ENCODE measurements at places on chromosomes 1 and 21.

GRCh38 chr21:39867198-39867650 is at the start of gene PCP4:
Gene PCP4, plus strand, starts transcription at chr21:39867438. Its CDS starts 64 bp downstream, at chr21:39867502.
- no peak for DNase-seq

DNA sequence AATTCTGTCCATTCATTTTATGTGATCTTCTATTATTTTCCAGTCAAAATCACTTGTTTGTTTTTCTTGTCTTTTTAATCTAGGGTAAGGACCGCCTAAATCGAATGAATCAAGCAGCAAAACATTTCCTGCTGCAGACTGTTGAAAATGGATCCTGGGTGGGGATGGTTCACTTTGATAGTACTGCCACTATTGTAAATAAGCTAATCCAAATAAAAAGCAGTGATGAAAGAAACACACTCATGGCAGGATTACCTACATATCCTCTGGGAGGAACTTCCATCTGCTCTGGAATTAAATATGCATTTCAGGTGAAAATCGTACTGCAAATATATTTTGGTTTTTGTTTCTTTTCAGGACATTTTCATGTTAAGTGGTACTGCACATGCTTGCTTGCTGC is 20.5 kb downstream of the CLCA4 start:
- DNase-seq, result no peak

DNA sequence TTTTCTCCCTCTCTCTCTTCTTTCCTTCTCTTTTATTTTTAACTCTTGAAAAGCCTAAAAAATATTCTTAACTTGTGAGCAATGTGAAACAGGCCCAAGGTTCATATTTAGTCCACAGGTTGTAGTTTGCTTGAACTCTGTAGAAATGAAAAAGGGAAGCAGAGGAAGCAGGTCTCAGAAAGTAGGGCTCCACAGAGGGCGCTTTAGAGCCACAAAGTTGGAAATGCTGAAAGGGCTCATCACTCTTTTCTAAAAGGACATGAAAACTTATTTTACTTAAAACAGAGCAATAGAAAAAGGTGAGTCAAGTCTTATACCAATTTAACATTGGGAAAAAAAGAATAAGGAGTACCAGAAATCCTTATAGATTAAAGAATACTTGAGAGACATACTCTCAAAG is 247.0 kb downstream of the USP25 start:
- no peak for DNase-seq

- DNase-seq, result no peak
Measured at GRCh38 chr1:225446595-225446960, 18.7 kb upstream of the LBR start.

GRCh38 chr1:23644555-23644866 is 47.1 kb upstream of the RPL11 start:
- no peak for DNase-seq

DNA sequence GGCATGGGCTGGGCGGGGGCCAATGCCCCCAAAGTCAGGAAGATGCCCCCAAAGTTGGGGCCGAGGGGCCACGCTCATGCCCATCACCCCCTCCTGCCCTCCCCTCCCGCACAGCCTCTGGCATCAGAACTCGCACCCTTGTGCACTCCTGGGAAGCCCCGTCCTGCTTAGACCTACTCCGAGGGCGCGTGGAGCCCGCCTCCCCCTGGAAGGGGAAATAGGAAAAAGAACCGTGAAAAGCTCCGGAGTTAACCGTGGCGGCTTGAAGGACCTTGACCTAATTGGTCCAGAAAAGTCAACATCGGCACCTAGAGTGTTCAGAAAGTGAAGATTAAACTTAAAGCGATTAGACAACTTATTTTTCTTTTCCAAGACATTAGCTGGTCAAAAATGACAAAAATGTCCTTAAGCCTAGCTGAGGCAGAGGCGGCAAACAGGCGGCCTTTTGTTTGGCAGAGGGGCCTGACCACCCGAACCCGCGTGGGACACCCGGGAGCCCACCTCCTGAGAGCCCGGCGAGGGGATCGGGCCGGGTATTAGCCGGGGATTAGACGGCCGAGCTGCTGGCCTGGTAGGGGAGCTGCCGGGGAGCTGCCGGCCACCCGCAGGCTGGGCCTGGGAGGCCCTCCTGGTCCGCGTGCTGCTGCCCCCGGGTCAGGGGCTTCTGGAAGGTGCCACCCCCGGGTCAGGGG is 65.5 kb downstream of the PRDM16 start:
- DNase-seq, result no peak

DNA sequence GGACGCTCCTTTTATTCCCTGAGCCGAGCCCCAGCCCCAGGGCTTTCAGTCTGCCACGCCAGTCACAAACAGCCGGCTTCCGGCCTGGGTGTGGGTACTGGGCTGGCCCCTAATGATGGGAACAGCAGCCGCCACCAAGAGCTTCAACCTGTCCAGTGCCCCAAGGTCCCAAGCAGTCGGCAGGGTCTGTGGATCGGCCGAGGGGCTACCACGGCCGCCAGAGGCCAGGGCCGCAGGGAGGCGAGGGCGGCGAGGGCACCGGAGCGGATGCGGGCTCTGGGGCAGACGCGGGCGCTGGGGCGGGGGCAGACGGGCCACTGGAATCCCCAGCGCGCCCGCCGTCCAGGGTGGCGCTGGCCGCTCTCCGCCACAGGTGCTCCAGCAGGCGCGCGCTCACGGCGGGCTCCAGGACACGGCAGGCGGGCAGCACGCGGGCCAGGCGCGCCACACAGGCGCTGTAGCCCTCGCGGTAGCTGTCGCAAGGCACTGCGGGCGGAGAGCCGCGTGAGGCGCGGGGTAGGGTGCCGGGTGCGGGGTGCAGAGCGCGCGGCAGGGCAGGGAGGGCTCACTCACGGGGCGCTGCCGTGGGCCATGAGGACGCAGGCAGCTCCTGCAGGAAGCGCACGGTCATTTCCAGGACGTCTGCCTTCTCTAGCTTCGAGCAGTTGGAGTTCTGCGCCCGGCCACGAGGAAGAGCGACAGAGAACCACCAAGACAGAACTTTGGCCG is 887 bp downstream of the HES2 start:
- no peak for DNase-seq

- DNase-seq, result no peak
Measured at GRCh38 chr1:147669469-147670318, 630 bp downstream of the ACP6 start.

DNA sequence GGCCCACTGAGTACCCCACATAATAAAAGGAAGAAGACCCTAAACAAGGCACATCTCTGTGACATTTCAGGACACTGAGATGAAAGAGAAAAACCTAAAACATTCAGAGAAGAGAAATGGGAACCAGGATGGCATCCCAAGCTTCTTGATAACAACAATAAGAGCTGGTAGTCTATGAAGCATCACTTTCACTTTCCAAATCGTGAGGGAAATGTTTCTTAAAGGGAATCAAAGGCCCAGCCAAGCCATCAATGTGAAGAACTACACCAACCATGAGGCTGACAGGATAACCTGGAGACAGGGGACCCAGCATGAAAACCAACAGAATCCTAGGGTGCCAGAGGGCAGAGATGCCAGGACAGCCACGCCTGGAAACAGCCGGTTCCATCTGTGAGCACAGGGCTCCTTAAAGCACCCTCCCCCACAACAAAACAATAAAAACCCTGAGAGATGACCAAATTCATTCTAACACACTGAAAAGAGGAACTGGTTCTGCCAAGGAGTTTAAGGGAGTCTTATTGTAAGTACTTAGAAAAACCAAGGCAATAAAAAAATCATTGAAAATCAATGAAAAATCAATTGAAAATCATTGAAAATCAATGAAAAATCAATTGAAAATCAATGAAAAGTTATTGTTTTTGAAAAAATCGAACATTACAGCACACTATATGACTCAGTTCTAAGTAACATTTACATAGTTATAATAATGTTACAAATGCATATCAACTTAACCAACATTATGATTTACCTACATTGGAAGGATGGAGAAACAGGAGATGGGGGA is 141.5 kb upstream of the ERG start:
- DNase-seq, result no peak

GRCh38 chr1:26582836-26583460 is 53.4 kb downstream of the RPS6KA1 start:
- no peak for DNase-seq

GRCh38 chr1:175629318-175629694 is 114.1 kb downstream of the TNR start:
- DNase-seq, result no peak

GRCh38 chr1:28775121-28775942 is 36.6 kb upstream of the OPRD1 start:
- no peak for DNase-seq

DNA sequence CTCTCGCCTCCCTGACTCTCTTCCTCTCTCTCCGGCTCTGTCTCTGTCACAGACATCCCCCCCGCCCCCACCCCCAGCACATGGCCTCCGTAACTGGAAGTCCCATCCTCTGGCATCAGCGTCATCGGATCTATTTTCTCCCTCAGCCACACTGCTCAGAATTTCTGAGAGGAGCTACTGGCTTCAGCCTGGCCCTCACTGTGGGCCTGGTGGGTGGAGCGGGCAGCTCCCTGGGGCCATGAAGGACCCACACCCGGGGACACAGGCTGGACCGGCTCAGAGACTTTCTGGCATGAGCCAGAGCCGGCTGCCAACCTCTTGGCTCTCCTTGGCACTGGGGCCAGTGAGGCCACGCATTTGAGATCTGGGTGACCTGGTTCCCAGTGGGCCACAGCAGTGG is 61.2 kb upstream of the CASZ1 start:
- no peak for DNase-seq

Data from esophagus muscularis mucosa (tissue), 4 donors.